ENCODE measurements at places on chromosomes 13 and 19.

DNA sequence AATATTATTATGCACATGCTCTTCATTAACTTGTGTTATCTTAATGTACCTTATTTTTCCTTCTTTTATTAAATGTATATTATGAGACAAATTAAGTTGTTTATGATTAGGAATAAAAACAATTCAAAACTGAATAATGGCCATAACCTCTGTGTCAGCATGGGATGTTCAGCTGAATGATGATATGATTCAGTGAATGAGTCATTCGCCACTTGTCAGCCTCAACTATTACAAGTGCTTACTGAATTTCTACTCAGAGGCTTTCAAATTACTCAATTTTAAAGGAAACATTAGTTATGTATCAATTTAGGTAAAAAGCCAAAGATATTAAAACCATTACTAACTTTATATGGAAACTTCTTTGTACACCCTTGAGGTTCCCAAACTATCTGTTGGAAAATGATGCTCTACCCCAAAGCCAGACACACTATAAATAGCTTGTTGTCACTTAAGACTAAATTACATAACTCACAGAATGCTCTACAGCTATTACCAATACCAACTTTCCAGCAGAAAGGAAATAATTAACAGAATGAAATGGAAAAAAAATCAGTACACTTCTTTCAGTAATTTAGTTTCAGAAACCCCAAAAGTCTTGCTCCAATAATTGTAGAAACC, 14.4 kb downstream of the LIG4 start:
- DNase-seq = no peak

DNA sequence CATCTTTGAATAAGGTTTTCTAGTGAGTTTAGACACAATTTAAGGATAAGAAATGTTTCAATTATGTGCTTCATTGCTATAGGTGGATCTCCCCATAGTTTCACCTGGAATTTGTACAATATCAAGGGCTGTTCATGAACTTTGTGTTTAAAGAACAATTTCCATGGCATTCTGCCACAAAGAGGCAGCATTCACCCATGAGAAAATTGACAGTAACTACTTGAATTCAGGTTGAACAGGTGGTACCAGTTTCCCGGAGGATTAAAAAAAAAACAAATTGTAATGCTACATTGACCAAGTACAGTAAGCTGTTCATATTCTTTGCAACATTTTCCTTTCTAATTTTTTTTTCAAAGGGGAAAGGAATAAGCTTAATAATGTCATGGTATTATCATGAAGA, 9.1 kb downstream of the SLITRK5 start:
- DNase-seq = no peak

GRCh38 chr13:99572921-99573320, 71.6 kb downstream of the TM9SF2 start:
- DNase-seq = no peak

DNA sequence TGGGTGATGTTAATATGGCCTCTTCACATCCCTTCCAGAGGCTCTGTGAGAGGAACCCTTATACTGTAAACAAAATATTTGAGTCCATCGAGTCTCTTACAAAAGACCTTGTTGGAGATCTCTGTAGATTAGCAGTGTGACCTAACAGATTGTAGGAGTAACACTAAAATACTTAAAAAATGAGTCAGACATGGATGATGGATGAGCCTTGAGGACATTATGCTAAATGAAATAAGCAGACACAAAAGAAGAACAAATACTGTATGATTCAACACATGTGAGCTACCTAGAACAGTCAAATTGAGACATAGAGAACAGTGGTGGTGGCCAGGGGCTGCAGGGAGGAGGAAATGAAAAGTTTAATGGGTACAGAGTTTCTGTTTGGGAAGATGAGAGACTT, 152.2 kb upstream of the UBL3 start:
- DNase-seq = no peak

DNA sequence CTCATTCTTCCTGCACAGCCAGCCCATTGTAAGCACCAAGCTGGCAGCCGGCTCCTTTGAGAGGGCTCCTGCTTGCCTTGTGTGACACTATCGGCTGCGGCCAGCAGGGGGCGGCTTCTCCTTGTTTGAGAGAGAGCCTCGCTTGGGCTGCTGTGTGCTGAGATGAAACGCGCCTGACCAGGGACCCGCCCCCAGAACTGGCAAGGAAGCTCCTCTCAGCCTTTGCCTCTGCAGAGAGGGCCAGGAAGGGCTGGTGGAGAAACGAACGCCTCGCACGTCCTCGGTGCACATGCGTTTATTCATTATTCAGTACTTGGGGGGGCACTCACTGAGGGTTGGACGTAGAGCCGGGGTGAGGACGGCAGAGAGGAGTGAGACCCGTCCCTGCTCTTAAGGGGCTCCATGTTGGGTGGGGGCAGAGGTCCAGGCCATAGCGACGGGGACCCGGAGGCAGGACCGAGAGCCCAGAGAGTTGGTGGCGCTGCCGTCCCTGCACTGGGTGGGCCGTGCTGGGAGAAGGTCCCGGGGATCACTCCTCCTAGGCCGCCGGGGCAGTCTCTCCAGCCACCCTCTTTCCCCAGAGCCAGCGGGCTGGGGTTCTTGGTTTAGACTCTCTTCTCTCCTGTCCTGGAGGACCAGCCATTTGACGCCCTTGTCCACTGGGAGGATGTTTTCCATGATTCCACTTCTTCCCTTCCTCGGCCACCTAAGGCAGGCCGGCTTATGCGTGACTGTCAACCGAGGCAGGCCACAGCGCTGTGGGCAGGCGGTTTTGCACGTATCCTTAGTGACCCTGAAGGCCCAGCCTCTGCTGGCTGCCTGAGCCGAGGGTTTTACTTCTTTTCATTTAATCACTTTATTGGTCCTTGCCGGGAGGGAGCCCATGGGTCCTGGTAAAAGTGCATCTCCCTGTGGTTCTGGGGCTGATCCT, 174.5 kb downstream of the KATNAL1 start:
- peak; percentile 96 for DNase-seq

DNA sequence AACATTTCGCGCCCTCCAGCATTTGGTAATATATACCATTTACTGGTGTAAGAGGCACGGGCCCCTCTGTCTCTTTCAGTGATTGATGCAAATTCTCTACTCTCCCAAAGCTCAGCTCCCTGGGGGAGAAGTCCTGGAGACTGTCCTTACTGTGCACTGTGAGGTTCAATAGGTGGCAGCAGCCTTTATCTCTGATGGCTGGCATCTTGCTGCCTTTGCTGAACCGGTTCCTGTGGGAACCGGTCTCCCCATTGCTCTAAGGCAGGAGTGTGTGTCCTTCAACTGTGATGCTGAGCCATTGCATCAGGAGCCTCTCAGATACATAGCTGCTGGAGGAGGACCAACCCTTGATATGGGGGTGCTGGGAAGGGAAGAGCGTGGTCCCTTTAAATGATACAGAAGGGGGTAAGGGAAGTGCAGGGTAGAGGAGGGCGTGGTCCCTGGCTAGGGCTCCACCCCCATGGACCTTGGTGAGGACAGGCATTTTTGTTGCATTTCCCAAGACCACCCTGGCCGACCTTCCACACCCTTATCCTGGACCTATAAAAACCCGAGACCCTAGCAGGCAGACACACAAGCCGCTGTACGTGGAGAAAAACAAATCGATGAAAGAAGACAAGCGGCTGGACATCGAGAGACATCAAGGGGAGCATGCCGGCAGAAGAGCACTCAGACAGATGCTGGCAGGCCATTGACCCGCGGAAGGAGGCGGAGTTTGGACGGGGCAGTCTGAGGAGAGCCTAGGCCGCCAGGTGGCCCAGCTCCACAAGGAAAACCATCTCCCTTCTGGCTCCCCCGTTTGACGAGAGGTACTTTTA, 41.1 kb upstream of the GTF3A start:
- no peak for DNase-seq

DNA sequence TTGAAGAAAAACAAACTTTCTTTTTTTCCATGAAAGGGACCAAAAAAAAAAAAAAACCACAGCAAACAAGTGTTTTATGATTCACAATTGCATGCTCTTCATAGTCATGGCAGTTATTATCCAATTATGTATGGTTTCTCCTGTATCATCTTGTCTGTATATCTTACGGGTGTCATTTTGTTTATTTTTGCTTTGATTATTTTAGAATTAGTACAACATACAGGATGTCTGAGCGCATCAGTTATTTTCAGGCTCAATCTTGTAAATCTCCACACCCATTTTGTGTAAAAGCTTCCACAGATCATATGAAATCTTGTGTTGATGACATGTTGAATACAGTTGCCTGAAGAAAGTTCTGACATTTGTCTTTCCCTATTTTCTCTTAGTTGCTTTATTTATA, 280.3 kb downstream of the KLF5 start:
- DNase-seq = no peak

- DNase-seq = no peak
These were observed 1394.2 kb upstream of the ATXN8OS start for GRCh38 chr13:68713394-68713793.
